SHP77 (cell line): ENCODE measurements at places on chromosomes 1 and 21.
A peak's percentile ranks its signal among the peaks of the same experiment; 100 is the strongest.

DNA sequence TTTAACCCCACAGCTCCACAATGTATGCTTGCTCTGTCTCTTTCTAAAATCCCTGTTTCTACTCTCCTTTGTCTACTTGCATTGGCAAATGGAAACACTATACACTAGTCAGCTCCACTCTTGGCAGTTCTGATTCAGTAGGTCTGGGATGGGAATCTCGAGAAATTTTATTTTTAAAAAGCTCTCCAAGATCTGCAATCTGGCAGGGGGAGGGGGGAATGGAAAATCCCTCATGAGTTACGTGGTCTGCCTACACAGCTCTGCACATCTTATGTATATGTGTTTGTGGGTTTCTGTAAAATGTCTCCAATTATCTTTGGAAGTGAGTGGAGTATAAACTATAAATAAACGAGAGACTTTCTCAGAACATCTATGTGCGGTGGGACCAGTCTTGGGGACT, 9.9 kb upstream of the GALNT2 start:
- no peak for DNase-seq

GRCh38 chr1:222071387-222071786, 329.5 kb upstream of the DUSP10 start:
- DNase-seq = no peak

DNA sequence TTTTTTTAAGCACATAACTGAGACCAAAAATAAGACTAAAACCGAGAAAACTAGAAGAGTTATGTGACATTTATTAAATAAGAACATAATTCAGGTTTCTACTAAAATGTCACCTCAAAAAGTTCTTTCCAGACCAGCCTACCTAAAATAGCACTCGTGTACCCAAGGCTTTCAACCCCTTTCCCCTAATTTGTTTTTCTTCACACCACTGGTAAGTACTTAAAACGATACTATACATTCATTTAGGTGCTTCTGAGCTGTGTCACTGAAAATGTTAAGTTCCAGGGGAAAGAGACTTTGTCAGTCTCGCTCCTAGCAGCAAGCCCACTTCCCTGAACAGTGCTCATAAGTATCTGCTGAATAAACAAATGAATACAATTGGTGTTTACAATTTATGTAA, 6.8 kb downstream of the RRAGC start:
- DNase-seq = no peak

DNA sequence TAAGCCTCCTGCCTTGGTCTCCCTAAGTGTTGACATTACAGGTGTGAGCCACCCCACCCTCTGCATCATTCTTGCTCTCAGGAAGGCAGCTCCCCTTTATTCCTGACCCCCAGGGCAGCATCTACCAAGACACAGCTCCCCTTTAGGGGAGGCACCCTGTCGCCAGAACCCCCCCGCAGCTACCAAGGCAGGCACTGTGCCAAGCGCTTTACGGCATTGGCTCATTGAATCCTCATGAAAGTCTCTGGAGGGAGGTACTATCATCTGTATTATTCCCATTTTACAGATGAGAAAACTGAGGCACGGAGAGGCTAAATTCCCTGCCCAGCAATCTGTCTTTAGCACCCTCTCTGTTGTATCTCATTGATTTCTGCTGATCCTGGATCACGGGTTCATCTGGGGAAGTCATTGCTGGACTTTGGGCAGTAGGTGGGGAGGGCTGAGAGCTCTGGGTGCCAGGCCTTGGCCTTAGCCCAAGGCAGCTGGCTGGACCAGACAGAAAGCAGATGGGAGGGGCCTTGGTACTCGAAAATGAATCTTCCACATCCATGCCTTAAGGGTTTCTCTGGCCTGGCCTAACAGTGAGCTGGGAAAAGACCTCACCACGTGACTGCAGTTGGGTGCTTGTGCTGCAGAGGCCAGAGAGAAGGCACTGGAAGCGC, 5.9 kb downstream of the PLOD1 start:
- no peak for DNase-seq

DNA sequence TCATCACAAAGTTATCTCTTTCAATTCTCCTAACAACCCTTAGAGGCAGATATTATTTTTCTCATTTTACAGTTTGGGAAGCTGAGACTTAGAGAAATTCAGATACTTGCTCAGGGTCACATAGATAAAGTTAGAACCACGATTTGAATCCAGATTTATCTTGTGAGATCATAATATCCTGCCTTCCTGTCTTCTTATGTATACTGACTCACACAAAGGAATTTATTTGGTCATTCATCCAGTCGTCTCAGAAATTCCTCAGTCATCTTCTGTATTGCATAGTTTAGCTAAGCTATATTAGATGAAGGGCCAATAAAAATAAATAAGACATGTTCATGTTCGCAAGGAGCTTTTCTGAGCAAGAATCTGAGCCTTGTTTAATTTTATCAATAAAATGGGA, 35.8 kb upstream of the RUNX1 start:
- no peak for DNase-seq

DNA sequence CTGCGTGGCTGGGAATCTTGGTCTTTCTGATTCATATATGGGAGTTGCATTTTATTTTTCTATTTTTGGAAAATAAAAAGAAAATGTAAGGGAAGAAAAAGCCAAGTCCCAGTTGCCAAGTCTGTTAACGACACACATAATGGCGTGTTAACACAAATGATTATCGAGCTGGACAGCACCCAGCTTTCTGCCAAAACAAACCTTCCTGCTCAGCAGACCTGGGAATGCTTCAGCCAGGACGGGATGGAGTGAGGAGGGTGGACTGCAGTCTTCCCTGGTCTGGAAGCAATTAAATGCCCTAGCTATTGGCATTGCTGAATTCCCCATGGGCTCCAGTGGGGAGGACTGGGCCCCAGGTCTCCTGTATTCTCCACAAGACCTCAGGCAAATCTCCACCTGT, 184.2 kb upstream of the USP24 start:
- no peak for DNase-seq

- DNase-seq = no peak
These were observed 197.9 kb downstream of the NCAM2 start for GRCh38 chr21:21196087-21196486.

GRCh38 chr1:205191622-205192021, 19.9 kb downstream of the DSTYK start:
- no peak for DNase-seq

- DNase-seq = peak; percentile 82
These were observed 18.5 kb downstream of the SERTAD4 start for GRCh38 chr1:210250998-210251679.

- no peak for DNase-seq
These were observed 26.4 kb downstream of the CAPN2 start for GRCh38 chr1:223738465-223739365.

DNA sequence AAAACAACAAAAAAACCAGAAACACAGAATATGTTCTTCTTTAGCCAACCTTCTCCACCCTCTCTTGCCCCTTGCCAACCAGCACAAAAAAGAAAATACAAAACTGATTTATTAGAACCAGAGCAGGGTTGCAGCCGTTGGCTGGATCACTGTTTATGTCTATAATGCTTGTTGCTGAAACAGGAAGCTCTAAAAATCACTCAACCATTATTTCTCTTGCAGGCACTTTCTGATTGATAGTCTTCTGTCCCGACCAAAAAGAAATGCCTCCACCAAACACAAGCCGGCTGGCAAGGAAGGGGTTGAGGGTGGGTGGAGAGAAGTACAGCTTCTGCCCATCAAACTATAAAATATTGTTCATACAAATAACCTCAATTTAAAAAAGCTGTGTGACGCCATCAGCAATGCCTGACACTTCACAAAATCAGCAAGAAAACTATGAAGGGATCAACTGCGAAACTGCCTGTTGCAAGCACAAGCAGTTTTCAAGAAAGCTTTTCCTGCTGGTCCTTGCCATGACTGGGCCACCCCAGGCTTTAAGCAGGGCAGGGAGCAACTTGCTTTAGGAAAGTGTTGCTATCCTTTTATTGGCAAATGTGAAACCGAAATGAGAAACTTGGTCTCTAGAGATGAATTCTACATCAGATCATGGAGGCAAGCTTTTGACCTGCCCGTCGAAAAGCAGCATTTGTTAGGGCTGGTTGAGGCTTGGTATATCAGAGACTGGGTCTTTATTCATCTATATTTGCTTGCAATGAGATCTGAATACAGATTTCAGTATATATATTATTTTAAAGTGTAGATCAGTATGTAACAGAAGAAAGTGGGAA, 174.2 kb downstream of the RUNX1 start:
- no peak for DNase-seq

- DNase-seq = no peak
These were observed 157.3 kb downstream of the CASZ1 start for GRCh38 chr1:10639011-10639774.

GRCh38 chr1:106226550-106226949, 829.9 kb upstream of the PRMT6 start:
- no peak for DNase-seq

- DNase-seq = no peak
These were observed 8.0 kb downstream of the ARHGEF16 start for GRCh38 chr1:3462356-3463012.

DNA sequence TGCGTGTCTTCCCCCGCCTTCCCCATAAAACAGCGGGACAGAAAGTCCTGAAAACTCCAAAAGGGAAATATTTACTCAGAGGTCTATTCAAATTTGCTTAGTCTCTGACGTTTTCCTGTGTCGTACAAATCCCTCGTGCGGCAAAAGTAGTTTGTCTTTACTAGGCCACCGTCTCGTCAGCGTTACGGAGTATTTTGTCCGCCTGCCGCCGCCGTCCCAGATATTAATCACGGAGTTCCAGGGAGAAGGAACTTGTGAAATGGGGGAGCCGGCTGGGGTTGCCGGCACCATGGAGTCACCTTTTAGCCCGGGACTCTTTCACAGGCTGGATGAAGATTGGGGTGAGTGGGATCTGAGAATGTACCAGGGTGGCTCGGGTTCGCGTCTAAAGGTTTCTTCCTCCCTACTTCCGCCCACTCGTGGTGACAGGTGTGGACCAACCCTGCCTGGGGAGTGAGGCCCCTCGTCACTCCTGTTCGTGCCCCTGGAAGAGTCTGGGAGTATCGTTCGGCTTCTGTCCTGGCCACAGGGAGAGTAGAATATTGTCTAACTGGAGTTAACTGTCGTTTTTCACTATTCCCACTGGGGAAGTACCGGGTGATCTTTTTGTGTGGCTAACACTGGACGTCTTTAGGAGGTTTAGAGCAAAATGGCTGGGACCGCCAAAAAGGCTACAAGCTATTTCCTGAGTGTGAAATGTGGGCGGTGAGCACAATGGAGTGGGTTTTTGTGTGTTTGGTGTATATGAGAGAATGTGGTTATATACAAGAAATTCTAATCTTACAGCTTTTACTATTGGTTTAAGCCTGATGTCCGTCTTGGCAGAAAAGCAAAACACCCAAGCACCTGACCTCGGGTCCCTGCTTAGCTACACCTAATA, at the start of gene ATF6:
ATF6 (plus strand) TSS at position 219 of the 880 bp plus-strand sequence; CDS start at position 260, 41 bp downstream.
- DNase-seq = peak; percentile 94
